ENCODE measurements at places on chromosomes 5 and 9.

- no peak for DNase-seq
Measured at GRCh38 chr9:134162926-134163370, 1.4 kb downstream of the RNU6ATAC start.

- no peak for DNase-seq
Measured at GRCh38 chr5:155147222-155147621, 133.7 kb downstream of the KIF4B start.

GRCh38 chr5:127609011-127609410, 39.9 kb upstream of the CTXN3 start:
- no peak for DNase-seq

GRCh38 chr9:38708759-38709158, 11.2 kb downstream of the FAM240B start:
- DNase-seq: no peak

- DNase-seq: no peak
Measured at GRCh38 chr5:135436951-135437418, 10.2 kb downstream of the DCANP1 start.

- no peak for DNase-seq
Measured at GRCh38 chr5:142847898-142848790, 78.0 kb downstream of the ARHGAP26 start.

DNA sequence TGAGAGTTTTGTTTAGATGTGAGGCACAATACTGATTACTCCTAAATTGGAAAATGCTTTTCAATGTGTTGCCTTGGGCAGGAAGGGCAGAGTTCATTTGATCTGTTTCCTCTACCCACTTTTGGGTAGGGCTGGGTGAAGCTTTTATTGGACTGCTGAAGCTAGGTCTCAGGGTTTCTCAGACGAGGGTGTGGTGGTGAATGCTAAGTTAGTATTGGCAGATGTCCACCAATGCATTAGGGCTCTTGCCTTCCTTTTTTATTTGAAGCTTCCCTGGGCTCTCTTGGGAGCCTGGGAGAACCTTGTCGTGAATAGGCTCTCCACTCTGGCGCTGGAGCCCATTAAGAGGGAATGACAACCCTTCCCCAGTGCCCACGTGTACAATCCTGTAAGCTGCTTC, 23.1 kb downstream of the SPTAN1 start:
- DNase-seq: no peak

- no peak for DNase-seq
Measured at GRCh38 chr5:1751864-1752822, 47.5 kb downstream of the MRPL36 start.

GRCh38 chr5:79560771-79561524, 47.0 kb upstream of the HOMER1 start:
- peak; percentile 9 for DNase-seq

- DNase-seq: no peak
Measured at GRCh38 chr9:69213647-69214046, 39.6 kb downstream of the TJP2 start.

DNA sequence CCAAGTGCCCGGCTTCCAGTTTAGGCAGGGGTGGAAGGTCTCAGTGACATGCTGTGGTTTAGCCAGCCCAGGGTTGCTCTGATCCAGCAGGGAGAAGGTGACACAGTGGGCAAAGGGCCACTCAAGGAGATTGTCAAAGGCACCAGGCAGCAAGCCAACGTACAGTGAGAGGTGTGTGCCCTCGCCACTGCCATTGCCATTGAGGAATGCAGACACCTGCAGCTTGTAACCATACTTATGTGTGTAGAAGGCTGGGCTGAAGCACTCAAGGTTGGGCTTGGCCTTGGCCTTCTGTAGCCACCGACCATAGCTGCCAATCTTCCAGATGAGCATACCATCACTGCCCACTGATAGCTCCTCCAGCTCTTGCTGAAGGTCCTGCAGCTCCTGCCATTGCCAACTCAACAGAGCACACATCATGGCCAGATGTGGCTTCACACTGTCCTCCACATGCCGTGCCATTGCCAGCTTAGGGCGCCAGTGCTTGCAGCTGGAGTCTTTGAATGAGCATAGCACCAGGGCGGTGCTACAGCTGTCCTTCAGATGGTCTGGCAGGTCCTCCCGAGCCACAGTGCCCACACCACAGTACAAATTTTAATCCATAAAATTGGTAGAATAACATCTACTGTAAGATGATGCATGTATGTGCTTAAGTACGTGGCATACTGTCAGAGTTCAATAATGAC, 59.7 kb upstream of the HMHB1 start:
- DNase-seq: no peak

DNA sequence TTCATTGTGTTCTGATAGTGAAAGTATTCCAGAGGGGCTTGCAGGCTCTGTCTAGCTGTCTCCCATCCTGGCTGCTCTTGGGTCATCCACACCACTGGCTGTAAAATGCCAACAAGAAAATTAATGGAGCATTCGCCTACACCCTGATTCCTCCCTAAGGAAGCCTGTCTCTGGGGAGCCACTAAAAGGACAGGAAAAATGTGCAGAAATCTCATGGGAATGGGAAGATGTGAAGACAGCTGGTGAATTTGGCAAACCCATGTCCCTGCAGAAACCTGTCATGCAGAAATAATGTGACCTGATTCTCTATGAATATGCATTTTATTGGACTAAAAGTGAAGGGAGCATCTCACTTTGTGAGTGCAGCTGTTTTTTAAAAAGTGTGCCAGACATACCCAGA, 265.6 kb downstream of the TUSC1 start:
- DNase-seq: no peak

GRCh38 chr5:4990017-4990416, 150.1 kb upstream of the ADAMTS16 start:
- no peak for DNase-seq

DNA sequence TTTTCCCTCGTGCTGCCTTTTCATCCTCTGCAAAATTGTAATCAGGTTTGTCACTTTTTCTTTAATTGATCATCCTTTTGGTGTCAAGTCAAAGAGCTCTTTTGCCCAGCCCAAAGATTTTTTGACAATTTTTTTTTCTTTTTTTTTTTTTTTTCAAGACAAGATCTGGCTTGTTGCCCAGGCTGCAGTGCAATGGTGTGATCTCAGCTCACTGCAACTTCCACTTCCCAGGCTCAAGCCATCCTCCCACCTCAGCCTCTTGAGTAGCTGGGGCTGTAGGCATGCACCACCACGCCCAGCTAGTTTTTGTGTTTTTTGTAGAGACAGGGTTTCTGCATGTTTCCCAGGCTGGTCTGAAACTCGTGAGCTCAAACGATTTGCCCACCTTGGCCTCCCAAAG, 36.7 kb downstream of the CDK7 start:
- no peak for DNase-seq

DNA sequence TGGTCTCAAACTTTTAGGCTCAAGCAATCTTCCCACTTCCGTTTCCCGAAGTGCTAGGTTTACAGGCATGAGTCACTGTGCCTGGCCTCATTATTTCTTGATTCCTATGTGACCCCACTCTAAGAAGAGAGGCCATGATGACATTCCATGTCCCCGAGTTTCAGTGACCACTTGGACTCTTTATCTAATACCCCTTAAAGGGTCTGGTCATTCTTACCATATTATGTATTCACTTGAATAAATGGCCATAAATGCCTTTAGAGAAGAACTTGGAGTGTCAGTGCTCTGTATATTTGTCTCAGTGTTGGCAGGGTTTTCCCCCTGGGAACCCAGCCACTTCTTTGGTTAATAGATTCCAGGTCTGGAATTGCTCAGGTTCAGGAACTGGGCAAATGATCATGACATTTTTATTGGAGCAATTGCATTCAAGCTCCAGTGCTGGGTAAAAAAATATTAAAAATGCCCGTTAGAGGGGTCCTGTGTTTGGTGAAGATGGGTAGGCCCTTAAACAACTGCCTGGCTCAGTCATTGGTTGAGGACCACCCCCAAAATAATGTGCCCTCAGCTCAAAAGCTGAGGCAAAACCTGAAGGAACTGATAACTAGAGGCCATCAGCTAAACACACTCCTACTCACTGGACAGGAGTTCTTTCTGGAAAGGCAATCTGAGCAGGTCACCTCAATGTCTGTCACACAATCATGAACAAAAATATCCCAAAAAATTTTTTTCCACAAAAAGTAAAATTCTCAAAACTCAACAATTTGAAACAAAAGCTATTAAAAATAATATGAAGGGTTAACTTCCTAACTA, 186.6 kb upstream of the ZNF608 start:
- no peak for DNase-seq

GRCh38 chr5:135452321-135453030, at the start of gene TIFAB:
Gene TIFAB (minus strand): TSS chr5:135452351. CDS start chr5:135449939, 2,412 bp downstream.
- DNase-seq: no peak

GRCh38 chr5:77635067-77635916, 3.2 kb downstream of the OTP start:
- DNase-seq: no peak

- no peak for DNase-seq
Measured at GRCh38 chr9:13520069-13520468, 240.6 kb upstream of the MPDZ start.

All from activated T-cell treated with anti-CD3 and anti-CD28 coated beads for 48 hours (primary cell).